ENCODE measurements at places on chromosomes 3 and 15.

DNA sequence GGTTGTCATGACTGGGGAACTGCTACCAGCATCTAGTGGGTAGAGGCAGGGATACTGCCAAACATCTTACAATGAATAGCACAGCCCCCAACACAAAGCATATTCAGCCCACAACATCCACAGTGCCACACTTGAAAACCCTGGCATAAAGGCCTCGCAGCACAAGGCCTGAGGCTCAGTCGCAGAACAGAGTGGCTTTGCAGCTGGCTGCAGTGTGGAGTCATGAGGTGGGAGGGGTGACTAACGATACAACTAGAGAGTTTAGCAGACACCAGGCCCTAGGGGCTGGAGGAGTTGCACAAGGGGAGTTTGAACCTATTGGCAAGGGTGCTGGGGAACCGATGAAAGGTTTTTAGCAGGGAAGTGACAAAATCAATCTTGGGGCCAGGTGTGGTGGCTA lies 32.1 kb downstream of the GRK7 start:
- peak; percentile 59 for DNase-seq

DNA sequence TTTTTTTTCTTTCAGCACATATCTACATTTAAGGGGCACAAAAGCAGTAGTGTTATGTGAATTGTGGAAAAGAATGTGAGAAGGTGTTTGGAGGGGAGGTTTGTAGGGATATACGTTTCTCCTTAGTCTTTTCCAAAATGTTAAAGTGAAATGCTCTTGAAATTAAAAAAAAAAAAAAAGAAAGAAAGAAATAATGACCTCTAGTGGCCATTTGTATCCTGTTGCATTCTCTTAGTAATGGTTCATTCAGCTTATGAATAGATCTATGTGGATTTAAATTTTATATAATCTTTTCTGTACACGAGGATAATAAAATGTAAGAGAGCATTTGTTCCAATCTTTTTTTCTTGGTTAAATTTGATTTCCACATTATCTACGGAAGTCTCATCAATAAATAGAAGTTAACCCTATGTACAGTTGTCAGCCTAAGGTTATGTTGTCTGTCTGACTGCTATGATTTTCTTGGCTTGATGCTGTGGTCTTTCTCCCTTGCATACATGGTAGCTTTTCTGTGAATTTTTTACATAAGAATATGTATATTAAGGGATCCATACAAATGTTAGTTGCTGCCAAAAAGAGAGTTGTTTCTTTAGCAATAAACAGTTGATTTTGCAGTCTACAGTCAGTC lies 1.7 kb downstream of the P2RY13 start:
- DNase-seq: no peak

DNA sequence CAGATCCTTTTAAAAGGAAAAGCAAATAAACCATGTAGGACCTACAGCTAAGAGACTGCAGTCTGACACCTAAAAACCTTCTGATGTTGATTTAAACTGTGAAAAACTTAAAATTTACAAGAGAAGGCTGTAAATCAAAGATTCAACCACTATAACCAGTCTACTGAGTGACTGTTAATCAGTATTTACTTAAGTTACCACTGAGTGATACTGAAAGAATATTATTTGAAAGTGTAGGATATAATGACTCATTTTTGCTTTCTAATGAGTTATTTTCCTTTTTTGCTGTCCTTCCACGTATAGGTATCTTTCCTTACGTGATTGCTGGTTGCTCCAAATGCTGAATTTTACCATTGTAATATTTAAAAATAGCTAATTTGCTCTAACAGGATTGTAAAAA lies 44.6 kb downstream of the RFX7 start:
- no peak for DNase-seq

- DNase-seq: no peak
Observed at GRCh38 chr3:127003601-127004280, 20.8 kb downstream of the PLXNA1 start.

- DNase-seq: no peak
Observed at GRCh38 chr15:65289261-65289854, 2.7 kb upstream of the PARP16 start.

- no peak for DNase-seq
Observed at GRCh38 chr3:135784557-135784956, 181.0 kb upstream of the PPP2R3A start.

GRCh38 chr3:190495796-190496195 lies 18.1 kb upstream of the IL1RAP start:
- peak; percentile 17 for DNase-seq

DNA sequence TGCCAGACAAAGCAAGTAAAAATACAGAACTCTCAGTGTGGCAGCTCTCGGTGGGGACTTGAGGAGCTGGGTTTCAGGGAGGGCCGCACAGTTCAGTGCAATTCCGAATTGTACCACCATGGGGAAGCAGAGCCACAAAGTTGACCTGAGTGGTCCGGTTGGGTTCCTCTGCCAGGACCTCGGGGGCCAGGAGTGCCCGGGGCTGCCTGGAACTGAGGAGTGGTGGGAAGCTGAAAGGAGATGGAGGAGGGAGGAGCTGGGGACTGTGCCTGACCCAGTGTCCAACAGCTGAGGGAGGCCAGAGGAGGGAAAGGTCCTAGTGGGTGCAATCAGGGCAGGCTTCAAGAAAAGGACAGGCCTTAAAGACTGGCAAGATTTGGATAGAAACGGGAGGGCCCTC lies 32.2 kb upstream of the TRH start:
- peak; percentile 65 for DNase-seq

- DNase-seq: no peak
Observed at GRCh38 chr15:98433856-98434255, 214.5 kb upstream of the IGF1R start.

DNA sequence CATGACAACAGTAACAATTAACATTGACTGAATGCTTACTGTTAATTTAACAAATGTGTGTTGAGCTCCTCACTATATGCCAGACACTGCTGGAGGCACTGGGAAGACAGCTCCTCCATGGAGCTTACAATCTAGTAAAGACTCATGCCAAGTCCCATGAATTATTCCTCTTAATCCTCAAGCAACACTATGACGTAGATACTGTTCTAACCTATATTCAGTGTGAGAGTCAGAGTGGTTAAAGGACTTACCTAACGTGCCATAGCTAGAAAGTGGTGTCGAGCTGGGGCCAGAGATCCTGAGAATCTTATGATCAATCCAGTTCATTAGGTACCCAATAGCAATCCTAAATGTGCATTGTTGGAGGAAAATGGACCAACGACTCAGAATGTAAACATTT lies 43.6 kb downstream of the MYO1E start:
- no peak for DNase-seq

GRCh38 chr3:74403307-74403706 lies 211.2 kb downstream of the CNTN3 start:
- no peak for DNase-seq

GRCh38 chr15:51198701-51199232 lies 104.1 kb upstream of the TNFAIP8L3 start:
- no peak for DNase-seq

- DNase-seq: no peak
Observed at GRCh38 chr15:74913041-74913440, 6.4 kb upstream of the FAM219B start.

DNA sequence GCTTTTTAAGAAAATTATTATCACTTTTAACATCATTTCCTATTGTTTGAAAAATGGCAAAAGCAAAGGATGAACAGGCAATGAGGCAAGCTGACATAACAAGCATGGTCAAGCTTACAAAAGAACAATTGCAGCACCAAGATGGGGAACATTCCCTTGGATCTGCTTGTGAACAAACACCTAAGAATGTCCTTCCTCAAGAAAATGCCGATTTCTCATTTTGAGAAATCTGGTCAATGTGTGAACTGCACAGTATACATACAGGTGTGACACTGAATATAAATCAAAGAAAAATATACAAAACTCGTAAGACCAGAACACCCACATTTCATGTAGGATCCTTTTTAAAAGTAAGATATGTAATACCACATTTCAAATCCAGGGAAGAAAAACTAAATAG lies 58.9 kb downstream of the LRRFIP2 start:
- DNase-seq: no peak

DNA sequence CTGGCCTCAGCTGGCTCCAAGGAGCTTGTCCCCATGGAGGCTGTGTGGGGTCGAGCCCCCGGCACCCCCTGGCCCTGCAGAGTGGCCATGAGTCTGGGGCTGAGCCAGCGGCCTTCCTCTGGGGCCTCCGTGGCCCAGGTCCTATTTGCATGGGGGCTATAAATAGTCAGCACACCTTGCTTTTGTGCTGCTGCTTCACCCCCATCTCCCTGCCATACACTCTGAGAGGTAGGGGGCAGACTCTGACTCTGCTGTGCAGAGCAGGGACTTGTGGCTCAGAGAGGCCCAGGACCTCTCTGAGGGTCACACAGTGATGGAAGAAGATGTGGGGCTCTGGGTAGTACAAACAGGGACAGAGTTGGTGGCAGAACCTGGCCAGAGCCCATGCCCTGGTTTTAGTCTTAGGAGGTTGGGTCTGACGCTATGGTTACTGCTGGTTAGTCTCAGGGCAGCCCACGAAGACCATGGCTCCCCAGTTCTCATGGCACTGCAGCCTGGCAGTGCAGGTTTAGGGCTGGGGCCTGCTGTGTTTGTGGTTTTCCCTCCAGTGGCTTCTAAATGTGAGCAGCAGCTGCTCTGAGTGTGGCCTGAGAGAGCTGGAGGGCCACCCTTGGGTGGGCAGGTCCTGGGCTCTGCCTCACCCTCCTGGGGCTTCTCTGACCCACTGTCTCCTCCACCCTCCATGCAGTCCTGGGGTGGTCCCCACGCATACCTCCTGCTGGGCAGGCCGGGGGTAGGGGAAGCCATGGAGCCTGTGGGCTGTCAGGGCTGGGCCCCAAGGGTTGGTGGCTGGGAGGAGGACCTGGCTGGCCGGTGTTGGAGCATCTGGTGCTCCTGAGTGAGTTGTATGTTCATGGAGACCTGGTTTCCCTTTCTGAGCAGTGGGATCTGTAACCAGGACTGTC lies 13.6 kb downstream of the PRKCD start:
- no peak for DNase-seq

DNA sequence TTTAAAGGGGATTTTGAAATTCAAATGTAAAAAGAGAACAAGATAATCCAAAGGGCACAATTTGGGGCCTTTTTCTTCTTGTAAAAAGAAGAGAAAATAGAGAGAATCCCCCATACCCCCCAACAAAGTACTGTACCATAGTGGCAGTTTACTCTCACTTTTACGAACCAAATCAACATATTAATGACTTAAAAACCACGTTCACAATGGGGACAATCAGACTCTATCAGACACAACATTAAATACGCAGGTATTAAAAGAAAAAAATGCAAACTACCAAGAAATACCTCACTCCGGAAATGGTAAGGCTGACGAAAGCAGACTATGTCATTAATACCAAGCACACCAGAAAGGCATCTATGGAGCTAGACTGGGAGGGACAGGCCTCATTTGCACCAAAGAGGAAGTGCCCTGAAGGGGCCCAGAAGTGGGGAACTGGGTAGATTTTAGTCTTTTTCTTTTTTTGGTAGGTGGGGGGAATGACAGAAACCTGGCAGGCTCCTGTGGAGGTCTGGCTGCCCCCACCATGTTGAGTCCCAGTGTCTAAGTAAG lies 134.3 kb downstream of the TIGIT start:
- DNase-seq: no peak

- DNase-seq: no peak
Observed at GRCh38 chr3:18436213-18436612, 11.1 kb upstream of the SATB1 start.

DNA sequence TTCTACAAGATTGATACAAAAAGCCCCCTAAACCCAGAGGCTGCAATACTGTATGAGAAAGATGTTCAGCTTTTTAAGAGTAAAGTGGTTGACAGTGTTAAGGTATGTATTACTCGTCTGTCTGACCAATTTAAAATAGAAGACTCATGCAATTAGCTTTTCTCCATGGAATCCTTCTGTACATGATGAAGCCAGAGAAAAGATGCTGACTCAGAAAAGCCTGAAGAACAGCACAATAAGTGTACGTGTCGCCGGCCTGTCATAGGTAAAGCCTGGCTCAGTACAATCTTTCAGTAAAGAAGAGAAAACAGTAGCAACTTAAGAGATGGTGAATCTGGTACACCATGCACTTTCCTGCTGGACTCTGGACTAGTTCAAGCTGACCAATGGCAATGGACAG lies 16.4 kb downstream of the NEK4 start:
- no peak for DNase-seq

GRCh38 chr3:134694466-134694865 lies 43.6 kb upstream of the KY start:
- DNase-seq: no peak

- DNase-seq: no peak
Observed at GRCh38 chr3:69658514-69659140, 80.6 kb upstream of the MITF start.

- no peak for DNase-seq
Observed at GRCh38 chr15:36599620-36600433, 20.4 kb downstream of the CDIN1 start.

All from activated CD4-positive, alpha-beta T cell treated with anti-CD3 and anti-CD28 coated beads for 36 hours (primary cell).